ENCODE measurements at places on chromosomes 16 and 17.

DNA sequence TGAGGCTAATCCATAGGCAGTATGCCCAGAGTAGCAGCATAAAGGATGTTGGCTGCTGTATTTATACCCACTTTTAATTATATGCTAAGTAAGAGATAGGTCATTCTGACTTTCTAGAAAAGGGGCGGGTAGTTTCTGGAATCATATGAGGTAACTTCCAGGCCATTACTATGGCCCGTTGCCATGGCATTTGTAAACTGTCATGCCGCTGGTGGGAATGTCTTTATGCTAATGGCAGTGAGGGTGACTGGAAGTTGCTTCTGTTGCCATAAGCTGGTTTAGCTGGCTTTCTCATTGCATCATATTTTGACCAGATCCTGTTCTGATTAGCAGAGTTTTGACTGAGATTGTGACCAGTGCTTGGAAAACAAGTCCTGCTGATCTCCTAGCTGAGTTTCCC lies 929.6 kb upstream of the CDH8 start:
- DNase-seq = no peak

- DNase-seq = no peak
Measured at GRCh38 chr17:49959183-49959935, 9.6 kb upstream of the DLX4 start.

GRCh38 chr16:57507136-57508034 lies 21.1 kb upstream of the DOK4 start:
- DNase-seq = no peak

DNA sequence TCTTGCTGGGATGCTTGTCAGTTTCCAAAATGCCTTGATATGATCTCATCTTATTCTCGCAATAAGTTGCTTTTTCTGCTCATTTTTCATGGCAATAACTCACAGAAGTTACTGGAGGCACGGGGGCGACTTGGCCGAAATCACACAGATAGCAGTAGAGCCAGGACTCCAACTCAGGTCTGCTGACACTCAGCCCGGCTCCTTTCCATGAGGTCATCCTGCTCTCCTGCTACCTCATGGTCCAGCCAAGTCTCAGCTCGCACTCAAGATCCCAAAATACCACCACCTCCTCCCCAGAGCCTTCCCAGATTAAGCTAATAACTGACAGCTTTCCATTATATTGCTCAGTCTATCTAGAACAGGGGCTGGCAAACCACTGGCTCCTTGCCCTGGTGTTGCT lies 269.5 kb downstream of the MAP2K4 start:
- DNase-seq = no peak

DNA sequence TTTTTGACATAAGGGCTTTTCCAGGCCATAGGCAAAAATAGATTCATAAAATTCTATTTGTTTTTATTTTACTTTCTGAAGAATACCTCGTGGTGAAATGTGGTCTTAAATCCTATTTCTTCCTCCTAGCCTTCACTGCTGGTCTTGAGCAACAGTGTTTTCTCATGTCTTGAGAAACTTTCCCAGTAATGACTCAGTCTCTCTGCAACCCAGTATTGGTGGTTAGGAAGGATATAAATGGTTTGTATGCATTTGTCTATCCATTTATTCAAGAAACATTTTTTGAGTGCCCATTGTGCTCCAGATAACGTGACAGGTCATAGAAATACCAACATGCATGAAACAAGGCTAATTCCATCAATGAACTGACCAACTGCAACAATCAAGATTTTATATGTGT lies 213.9 kb downstream of the TMEM114 start:
- no peak for DNase-seq

Measured in activated CD4-positive, alpha-beta T cell treated with anti-CD3 and anti-CD28 coated beads, Interleukin-2, amount 50 U/mL, for 24 hours (primary cell).